SW480 (cell line): ENCODE measurements at places on chromosomes 11 and 22.
A peak's percentile ranks its signal among the peaks of the same experiment; 100 is the strongest.

DNA sequence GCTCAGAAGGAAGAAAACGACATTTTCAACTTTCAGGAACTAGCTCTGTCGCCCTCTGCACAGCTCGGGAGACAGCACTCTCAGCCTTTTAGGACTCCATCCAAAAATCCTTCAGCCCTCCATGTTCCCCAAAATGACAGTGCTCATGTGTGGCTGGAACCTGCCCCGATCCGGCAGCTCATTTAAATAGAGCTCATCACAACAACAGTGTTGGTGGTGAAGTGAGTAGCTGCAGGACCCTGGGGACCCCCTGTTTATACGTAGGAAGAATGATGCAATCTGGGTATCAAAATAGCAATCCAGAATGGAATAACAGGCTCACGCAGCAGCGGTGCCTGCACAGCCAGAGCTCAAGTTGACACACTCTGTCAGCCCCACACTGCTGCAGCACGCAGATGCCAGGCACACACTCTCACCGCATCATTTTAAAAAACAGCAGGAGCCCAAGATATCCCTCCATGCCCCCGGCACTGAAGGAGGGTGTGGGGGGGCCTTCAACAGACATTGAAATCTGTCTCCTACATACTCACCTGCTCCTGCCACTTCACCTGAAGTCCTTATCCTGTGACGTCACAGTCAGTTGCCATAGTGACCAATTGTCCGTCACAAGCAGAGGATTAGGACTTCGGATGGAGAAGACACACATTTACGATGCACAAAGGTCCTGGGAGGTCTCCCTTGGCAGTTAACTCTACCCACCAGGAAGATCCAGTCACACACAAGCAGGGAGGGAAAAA, 24.0 kb downstream of the TRIM66 start:
- no peak for DNase-seq

DNA sequence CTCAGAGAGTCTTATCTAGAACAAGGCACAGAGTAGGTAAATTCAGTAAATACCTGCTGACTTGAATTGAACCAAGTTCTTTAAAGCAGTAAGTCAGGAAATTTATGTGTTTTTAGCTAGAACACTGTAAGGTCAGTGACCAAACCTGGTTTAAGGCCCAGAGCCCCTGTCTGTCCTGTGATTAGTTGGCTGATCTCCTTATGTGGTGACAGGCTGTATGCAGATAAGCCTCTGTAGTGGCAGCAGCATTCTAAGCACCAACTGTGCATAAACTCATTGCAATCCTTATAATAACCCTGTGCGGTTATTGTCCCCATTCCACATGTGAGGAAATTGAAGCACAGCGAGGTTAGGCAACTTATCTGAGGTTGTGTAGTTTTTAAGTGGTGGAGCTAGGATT, 40.5 kb downstream of the FBXO7 start:
- no peak for DNase-seq

DNA sequence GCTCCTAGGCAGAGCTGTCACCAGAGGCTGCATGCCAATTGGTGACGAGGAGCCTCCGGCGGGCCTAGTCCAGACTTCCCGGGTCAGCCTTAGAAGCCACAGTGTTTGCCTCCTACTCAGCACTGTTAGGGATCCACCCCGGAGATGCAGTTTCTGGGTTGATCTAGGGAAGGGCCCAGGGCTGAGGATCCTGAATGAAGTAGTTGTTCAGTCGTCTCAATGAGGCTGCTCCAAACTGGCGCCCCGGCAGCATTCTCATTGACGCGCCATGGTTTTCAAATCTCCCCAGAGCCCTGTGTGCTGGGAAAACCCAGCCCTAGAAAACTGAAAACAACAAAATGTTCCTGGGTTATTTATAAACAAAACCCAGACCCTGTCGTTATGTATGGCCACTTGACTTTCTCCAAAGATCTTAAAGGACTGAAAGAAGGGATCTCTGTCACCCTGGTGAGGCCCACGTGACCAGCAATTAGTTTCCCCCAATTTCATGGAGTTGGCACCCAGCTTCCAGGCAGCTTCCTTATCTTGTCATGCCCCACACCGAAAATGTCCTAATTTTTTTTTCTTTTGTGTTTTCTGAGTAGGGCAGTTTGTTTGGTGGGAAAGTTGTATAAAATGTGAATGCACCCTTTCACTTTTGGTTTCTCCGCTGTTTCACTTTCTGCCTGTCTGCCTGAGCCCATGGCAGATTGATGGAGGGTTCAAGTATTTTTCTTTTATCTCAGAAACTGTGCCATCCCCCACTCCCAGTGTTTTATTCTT, 2.0 kb upstream of the EHD1 start:
- DNase-seq = no peak

GRCh38 chr11:59810911-59811259, 307 bp upstream of the MRPL16 start:
- DNase-seq = no peak

DNA sequence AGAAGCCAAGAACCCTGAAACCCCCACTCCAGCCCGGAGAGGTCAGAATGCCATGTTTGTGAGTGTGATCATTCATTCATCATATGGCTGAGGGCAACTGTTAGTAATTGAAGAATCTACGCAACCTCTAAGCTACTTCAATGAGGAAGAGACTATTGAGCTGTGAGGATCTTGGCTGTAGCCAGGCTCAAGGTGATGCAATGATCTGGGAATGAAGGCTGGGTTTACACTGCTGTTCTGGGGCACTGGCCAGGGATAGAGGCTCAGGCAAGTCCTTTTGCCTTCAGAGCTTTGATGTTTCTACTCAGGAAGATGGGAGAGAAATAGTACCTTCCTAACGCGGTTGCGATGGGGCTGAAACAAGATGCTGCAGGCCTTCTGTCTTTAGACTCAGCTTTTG, 12.9 kb downstream of the CRYBB2 start:
- DNase-seq = no peak

DNA sequence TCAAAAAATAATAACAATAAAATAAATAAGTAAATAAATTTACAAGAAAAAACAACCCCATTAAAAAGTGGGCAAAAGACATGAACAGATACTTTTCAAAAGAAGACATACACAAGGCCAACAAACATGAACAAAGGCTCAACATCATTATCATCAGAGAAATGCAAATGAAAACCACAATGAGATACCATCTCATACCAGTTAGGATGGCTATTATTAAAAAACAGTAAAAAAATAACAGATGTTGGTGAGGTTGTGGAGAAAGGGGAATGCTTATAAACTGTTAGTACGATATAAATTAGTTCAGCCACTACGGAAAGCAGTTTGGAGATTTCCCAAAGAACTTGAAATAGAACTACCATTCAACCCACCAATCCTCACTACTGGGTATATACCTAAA, 44.6 kb downstream of the PRCP start:
- DNase-seq = no peak

DNA sequence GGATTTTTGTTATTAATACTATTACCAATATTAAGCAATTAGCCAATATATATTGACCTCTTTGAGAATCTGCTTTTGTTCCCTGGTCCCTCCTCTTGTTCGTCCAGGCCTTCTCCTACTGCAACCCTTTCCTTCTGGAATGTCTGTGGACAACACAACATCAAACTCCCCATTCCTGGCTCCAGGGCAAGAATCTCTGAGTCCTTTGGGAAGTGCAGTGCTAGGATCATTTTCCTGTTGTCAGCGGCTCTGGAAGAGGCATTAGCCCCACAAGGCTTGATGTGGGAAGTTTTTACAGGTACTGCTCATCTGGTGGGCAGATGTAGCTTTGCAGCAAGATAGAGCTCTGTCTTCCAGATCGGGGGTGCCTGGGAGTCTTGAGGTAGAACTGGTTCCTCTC, 74.3 kb downstream of the RPUSD4 start:
- DNase-seq = no peak

DNA sequence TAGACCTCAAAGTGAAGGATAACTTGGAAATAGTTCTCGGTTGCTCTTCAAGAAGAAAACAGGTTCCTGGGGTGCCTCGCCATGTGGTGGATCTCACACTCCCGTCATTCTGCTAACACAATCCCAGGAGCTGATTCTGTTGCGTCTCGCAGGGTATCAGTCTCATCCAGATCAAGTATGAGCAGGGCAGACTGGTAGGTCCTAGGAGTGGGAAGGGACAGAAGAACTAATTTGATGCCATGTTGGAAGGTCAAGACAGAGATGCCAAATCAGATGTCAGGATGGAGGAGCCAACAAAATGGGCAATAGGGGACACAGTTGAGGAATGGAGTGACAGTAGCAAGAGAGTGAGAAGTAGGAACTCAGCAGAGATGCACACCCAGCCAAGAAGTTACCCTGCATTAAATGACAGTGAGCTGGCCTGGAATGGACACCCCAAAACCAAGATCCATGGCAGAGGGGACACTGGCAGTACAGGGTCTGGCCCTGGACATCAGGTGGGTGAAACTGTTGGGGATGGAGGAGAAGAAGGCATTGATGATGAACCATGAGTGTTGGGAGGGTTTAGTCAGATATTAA, 76.2 kb downstream of the BDNF start:
- no peak for DNase-seq

DNA sequence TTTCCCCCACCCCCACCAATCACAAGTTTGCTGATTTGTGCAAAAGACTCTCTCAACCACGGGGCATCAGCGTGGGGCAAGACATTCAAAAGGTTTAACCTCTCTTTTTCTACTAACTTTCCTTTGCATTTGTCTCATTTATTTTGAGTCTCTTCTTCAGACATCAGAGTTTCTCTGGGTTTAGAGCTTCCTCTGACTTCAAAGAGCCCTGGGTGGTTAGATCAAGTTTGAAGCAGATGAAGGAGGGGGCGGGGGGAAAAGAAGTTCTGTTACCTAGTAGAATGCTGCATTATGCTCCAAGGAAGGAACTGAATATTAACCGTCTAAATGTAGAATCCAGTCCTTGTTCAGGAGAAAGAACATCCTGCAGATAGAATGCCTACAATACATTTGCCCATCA, 24.5 kb downstream of the GAS2 start:
- no peak for DNase-seq

GRCh38 chr11:112179601-112180000, 4.3 kb downstream of the BCO2 start:
- DNase-seq = no peak

- no peak for DNase-seq
Measured at GRCh38 chr11:61370349-61371005, 8.3 kb downstream of the TMEM138 start.

GRCh38 chr22:16915701-16916100, 90.5 kb upstream of the XKR3 start:
- DNase-seq = no peak

DNA sequence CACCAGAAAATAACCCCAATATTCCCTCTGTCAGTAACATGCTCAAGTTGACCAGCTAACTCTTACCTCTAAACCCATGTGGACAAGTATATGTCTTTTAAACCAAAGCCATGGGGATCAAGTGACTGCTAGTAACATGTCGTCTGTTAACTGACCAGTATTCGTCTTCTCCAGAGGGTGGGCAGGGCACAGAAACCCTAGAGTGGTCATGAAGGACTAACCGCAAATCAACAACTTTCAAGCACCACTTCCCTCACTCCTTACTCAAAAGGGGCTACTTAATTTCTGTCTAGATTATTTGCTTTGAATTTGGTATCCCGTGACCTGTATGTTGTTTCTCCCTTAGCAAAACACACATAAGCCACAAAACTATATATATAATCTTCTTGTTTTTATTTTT, 293.2 kb downstream of the SWAP70 start:
- DNase-seq = no peak

- DNase-seq = no peak
Measured at GRCh38 chr11:77501758-77502157, 27.9 kb upstream of the PAK1 start.

DNA sequence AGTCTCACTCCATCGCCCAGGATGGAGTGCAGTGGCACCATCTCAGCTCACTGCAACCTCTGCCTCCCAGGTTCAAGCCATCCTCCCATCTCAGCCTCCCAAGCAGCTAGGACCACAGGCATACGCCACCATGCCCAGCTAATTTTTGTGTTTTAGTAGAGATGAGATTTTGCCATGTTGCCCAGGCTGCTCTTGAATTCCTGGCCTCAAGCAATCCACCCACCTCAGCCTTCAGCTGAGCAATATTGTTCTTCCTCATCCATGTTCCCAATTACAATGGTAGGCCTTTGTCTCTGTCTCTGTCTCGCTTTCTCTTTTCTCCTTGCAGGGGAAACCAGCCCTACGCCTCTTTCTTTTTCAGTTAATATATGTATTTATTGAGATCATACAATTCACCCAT, 10.3 kb downstream of the HSPA8 start:
- no peak for DNase-seq

- no peak for DNase-seq
Measured at GRCh38 chr22:17446698-17447097, 77.4 kb downstream of the CECR2 start.

GRCh38 chr11:10650630-10651029, 42.9 kb downstream of the IRAG1 start:
- DNase-seq = no peak

- no peak for DNase-seq
Measured at GRCh38 chr11:96114178-96115064, 190.5 kb upstream of the MTMR2 start.

DNA sequence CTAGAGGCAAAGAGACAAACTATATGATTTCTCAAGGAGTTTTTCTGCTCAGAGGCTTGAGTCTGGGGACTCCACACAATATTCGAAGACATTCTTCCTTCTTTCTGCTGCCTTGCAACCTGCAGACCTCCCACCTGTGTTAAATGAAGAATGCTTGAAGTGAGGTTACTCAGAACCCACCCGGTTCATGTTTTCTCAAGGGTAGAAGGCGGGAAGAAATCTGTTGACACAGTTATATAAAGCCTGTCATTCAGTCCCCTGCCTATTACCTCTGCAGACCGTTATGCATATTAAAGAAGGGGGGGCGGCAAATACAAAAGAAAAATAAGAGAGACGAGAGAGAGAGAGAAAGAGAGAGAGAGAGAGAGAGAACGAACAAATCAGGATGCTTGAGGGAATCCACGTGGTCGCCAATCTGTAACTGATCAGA, 2.2 kb upstream of the KMT2A start:
- no peak for DNase-seq

- no peak for DNase-seq
Measured at GRCh38 chr22:49953027-49953679, 7.4 kb upstream of the PIM3 start.

GRCh38 chr22:24289114-24289513, 18.5 kb downstream of the SPECC1L start:
- DNase-seq = no peak

GRCh38 chr11:17972987-17973386, 39.9 kb downstream of the SERGEF start:
- DNase-seq = peak; percentile 27

- no peak for DNase-seq
Measured at GRCh38 chr11:13327421-13327820, 49.8 kb downstream of the BMAL1 start.

GRCh38 chr11:19642185-19643158, 70.2 kb upstream of the NAV2 start:
- DNase-seq = no peak

DNA sequence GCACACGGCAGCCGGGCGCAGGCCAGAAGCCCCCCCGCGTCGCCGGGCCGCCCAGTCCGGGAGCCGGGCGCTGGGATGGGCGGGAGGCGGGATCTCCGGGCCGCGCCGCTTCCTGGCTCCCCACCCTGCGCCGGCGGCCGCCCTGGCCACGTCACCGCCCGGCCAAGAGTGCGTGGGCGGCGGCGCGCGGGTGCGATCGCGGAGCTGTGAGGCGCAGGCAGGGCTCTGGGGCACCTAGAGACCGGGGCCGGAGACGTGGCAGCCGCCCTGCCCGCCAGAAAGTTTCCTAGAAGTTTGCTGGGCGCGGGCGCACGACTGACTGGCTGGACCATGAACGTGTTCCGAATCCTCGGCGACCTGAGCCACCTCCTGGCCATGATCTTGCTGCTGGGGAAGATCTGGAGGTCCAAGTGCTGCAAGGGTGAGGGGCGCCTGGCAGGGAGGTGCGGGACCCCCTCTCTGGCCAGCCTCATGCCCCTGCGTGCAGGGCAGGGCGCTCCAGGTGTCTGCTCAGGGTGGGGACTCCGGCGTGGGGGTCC, at the start of gene KDELR3:
TSS of gene KDELR3 (plus strand) at position 193 of the 539 bp plus-strand sequence. CDS start at position 331, 138 bp downstream.
- DNase-seq = peak; percentile 74
